ENCODE measurements at places on chromosomes 1 and 21. TPM values are rescaled to one million over a fixed set of nuclear protein-coding genes. Genes with fewer than 3 reads are reported as not detected.
A peak's percentile ranks its signal among the peaks of the same experiment; 100 is the strongest.

The LRRIQ3 gene
- total RNA-seq = 1.3 TPM

GRCh38 chr1:19771350-19771749, 28.4 kb downstream of the TMCO4 start:
- DNase-seq = no peak

The PLPPR4 gene
- total RNA-seq = 2.8 TPM

DNA sequence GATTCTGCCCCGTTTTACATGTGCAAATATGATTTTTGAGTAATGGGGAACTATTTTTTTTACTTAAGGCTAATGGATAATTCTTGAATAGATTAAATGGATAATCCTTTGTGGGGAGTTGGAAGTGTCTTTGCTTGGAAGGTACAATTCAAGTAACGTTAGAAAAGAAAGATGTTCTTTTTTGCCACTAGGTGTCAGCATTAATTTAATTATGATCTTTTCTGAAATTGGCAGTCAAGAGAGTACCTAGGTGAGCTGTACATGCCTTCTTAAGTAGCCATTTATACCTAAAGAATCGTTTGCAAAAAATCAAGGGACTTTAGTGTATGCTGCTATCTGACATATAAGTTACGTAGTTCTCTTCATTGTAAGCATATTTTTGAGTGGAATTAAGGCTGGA, 2.2 kb downstream of the FBXO28 start:
- DNase-seq = peak; percentile 70

GRCh38 chr1:90417126-90417525, 300.0 kb downstream of the BARHL2 start:
- peak; percentile 21 for DNase-seq

DNA sequence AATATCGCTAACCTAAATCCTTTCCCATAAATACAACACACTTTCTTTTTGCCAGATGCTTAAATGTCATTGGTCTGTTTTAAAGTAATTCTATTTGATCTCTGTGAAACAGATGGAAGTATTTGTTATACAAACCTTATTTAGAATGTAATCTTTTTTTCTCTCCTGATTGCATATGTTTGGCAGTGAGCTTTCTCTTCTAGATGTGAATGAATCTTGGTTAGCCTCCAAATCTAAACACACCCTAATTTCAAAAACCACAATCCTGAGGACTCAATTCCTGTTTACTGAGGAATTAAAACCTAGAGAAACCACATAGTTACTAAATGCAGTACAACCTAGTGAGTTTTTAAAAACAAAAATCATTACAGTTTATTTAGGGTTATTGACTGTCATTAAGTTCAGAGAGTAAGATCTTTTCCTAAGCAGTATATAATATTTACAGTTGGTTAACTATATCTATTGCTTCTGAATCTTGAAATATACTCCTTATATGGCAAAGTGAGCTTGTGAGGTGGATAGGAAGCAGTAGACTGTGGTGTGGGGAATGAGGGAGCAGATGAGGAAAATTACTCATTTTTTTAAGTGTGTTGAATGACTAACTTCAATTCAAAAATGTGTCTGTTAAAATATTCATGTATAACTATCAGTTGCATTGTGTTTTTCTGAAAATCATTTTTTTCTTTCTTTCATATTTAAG, 218.7 kb downstream of the FMN2 start:
- DNase-seq = peak; percentile 87

All from fibroblast of the aortic adventitia (primary cell).